ENCODE measurements at places on chromosomes 1 and 21.
A peak's percentile ranks its signal among the peaks of the same experiment; 100 is the strongest.

- DNase-seq, result no peak
These were observed 141.9 kb upstream of the TNR start for GRCh38 chr1:175885326-175885725.

- no peak for DNase-seq
These were observed 9.3 kb downstream of the TMCC2 start for GRCh38 chr1:205236951-205237475.

GRCh38 chr21:44532712-44533111, 7.3 kb downstream of the KRTAP10-1 start:
- no peak for DNase-seq

DNA sequence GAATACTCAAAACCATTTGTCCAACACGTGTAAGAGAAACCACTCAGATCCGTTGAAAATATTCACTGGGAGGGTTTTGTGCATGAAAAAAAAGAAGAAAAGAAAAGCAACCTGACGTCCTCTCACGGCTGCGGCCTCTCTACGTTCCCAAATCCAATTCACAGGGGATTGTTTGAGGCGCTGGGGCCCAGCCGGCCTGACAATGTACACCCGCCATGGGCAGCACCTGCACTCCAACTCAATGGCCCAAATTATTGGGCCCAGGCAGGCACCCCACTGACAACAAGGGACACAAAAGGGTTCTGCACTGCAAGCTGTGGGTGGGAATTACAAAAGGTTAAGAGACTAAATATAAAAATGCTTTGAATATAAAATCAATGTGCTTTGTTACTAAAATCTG, 41.5 kb downstream of the MORN1 start:
- no peak for DNase-seq

DNA sequence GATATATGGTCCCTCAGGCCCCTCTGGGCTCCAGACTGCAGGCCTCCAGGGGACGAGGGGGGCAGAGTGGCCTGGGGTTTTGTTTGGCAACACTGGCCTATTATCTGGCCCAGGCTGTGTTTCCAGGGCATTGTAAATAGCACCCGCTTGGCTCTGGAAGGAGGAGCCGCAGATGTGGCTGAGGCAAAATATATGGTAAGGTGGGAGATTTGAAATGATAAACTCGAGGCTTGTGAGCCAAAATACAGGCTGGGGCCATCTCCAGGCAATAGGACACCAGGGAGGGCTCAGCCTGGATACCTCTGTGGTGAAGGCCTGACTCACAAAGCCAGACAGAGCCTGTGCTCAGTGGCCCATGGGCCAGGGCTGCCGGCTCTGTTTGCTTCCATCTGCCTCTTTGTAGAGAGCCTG, 14.0 kb downstream of the NAV1 start:
- DNase-seq, result no peak

DNA sequence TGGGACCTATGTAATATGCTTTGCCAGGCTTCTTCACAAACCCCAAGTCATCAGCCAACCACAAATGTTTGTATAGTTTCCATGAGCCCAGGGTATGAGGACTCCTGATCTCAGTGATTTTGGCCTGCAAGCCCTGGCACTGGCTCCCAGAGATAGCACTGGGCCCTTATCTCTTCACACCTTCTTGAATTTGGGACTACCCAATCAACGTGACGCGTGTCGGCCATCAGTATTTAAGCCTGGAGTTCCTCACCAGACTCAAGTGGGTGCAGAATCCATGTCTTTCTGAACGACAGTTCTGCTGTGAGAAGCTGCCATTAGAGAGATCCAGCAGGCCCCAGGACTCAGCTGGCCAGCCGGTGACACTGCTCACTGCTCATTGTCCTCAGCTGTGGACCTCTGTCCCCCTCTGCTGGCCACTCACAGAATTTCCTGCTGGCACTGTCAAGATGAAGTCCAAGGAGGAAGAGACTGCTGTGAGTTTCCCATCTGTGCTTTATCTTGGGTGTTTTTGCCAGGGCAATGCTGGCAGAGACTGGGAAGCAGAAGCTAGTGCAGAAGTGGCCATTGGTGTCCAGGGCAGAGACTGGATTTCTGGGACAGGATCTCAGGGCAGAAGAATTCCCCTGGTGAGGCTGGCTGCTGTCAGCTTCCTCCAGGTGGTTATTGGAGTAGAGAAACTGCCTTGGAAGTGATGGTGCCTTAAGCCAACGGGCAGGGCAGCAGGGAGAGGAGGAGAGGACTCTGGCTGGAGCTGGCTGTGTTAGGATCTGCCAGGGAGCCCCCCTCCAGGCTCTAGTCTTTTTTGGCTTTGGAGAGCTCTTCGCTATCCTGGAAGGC, 28.4 kb downstream of the TMCC2 start:
- DNase-seq, result peak; percentile 80

DNA sequence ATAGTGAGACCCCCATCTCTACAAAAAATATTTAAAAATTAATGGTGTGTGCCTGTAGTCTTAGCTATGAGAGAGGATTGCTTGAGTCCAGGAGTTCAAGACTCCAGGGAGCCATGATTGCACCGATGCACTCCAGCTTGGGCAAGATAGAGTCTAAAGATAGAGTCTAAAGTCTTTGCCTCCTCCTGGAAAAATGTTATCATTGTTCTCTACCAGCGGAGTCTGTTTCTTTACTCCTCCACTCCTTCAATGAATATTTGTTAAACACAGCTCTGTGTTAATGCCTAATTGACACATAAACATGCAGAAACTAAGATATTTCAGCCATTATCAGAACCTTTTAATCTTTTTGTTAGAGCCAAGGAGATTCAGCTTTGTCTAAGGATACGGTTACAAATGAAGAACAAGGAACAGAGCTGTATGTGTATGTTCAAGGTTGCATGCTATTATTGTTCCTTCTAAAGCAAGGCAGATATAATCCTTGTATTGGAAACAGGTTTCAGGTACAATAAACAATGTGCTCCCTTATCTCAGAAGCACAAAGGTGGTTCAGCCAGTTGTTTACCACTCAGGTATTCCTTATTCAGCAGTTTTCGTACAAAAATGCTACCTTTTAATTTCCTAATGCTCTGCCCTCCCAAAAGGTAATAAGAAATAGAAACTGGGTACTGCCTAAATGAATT, 15.4 kb downstream of the OVAAL start:
- DNase-seq, result no peak

DNA sequence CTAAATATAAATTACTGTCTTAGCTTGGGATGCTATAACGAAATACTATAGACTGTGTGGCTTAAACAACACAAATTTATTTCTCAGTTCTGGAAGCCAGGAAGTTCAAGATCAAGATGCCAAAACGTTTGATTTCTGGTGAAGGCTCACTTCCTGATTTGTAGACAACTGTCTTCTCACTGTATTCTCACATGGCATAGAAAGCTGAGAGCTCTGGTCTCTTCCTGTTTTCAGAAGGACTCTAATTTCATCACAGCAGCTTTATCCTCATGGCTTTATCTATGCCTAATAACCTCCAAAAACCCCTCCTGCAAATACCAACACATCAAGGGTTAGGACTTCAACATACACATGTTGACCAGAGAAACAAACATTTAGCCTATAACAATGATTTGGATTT, 1795.5 kb downstream of the MRPL39 start:
- DNase-seq, result no peak

DNA sequence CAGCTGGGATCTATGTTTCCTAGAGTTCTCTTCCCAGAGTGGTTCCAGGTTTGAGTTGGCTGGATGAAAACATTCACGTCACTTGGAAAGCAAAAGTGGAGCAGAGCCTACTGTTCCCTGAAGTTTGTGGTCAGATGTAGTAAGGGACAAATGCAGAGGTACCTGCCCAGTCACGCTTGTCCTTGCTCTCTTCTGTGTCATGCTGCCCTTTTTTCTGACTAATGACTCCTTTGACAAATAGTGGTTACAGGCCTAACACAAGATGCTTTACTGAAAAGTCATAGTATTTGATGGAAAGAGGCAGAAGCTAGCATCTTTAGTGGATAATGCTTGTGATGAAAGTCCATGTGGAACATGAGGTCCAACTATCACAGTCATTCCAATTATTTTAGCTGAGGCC, 881.4 kb upstream of the B3GALT2 start:
- no peak for DNase-seq

DNA sequence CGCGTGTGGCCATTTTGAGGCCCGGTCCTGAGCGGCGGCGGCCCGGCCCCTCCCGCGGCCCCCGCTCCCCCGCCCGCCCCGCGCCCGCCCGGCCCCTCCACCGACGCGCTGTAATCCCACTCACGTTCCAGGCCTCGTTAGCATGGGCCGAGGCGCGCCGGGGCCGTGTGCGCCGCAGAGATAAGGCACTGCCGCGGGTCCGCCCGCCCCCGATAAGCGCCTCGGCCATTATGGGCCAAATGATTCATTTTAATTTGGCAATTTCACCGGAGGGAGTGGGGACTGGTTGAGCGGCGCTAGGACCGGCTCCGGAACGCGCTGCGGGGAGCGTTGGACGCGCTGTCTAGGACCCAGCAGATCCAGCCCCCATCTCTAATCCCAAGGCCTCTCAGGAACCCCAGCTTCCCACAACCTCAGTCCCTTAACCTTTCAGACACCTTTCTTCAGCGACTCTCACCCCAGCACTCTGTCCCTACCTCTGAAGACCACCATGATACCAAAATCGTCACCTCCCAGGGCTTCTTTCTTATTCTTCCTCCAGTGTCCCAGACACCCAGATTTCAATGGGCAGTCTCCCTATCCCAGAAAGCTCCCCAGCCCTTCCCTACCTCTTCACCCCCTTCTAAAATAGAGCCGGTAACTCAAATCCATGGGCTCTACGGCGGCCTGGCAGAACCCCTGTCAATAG, at the start of gene TAL1:
Gene TAL1, minus strand, starts transcription at position 39 of the 688 bp plus-strand sequence. CDS start 6,337 bp downstream, outside the sequence.
- DNase-seq, result no peak

GRCh38 chr1:183905508-183906113, 100.7 kb downstream of the RGL1 start:
- DNase-seq, result no peak

DNA sequence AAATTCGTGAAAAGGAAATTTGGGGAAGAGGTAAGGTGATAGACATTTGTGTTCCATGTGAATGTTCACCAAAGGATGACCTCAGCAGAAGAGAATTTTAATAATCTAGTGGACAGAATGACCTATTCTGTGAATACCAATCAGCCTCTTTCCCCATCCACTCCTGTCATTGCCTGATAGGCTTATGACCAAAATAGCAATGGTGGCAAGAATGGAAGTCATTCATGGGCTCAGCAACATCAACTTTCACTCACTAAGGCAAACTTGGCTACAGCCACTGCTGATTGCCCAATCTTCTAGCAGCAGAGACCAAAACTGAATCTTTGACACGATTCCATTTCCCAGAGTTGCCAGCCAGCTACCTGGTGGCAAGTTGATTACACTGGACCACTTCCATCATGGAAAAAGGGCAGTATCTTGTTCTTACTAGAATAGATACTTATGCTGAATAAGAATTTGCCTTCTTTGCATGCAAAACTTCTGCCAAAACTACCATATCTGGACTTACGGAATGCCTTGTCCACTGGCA, 348.7 kb upstream of the PBX1 start:
- no peak for DNase-seq

DNA sequence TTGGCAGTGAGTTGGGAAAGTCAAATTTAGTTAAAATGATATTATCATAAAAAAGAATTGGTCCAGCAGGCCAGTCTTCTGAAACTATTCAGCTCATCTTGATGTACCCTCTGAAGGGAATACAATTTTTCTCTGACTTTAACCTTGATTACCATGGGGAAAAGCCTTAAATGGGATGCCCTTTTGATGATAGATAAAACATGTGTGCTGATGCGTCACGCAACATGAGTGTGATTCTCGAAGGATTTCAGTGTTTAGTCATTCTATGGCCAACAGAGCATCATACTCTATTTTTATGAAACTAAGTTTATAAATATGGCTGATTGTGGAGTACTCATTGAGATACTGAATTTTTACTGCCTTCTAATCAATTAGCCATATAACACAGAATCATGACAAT, 171.5 kb downstream of the ZNF281 start:
- no peak for DNase-seq

DNA sequence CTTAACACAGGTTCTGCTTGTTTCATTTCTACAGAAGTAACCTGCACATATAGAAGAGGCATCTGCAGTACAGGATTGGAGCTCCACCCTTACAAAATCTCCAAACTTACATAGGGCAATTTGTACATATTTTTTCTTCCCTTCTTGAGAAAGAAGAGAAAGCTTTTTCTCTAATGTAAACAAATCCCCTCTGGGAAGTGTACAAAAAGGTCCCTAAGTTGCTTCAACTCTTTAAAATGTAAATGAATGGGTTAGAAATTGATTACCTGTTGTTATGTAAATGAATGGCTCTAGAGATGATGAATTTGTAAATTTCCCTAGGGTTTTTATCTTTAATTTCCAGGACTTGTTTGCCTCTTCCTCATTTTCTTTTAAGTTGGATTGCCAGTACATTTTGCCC, 1183.7 kb downstream of the MRPL39 start:
- DNase-seq, result no peak

DNA sequence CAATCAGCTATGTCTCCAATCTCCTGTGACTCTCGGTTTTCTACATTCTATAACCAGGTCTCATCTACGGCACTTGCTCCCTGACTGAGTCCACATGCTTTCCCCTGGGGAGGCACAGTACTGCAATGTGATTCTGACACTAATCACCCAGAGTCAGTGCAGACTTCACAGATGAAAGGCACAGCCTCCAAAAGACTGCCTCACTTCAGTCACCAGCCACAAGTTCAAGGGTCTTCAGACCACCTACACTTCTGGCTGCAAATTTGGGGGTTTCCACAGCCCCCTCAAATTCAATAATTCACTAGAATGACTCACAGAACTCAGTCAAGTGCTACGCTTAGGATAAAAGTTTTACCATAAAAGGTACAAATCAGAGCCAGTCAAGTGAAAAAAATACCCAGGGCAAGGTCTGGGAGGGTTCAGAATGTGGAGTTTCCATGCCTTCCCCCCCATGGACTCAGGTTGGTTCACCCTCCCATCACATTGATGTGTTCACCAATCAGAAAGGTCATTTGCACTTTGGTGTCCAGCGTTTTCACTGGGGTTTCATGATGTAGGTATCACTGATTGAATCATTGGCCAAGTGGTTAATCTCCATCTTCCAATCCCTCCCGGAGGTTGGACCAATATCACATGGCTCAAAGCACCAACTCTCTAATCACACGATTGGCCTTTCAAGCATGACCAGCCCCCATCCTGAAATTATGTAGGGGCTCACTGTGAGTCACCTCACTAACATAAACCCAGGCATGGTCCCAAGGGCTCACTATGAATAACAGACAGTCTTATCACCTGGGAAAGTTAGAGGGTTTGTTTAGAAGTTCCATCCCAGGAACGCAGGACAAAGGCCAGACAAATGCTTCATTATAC, 182.9 kb upstream of the CAMK1G start:
- no peak for DNase-seq

DNA sequence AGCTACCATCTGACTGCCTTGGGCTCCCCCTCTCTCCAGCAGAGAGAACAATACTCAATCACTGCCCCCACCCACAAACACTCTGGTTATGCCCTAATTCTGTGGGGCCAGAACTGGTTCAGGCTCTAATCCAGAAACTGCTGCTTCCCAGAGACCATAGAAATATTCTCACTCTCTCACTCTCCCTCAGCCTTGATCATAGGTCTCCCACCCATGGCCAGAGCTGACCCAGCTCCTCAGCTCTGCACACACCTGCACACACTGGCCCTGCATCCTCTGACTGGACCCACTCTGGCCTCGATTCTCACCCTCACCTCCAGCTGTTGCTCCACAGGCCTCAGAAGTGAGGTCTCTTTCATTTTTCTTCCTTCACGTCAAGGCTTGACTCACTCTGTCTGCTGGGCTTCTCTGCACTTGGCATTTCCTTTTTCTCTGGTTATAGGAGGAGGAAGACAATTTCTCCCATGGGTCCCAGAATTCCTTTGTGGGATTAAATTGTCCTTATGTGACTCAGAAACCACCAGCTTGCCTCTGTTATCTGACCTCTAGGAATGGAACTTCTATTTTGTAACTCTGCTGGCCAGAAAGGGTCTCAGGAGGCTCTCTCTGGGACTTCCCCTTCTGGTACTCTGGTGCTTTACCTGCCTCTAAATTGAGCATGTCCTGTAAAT, 15.6 kb upstream of the ZMYM6 start:
- no peak for DNase-seq
